ENCODE measurements at places on chromosomes 2 and 18. TPM values are rescaled to one million over a fixed set of nuclear protein-coding genes. Genes with fewer than 3 reads are reported as not detected.

DNA sequence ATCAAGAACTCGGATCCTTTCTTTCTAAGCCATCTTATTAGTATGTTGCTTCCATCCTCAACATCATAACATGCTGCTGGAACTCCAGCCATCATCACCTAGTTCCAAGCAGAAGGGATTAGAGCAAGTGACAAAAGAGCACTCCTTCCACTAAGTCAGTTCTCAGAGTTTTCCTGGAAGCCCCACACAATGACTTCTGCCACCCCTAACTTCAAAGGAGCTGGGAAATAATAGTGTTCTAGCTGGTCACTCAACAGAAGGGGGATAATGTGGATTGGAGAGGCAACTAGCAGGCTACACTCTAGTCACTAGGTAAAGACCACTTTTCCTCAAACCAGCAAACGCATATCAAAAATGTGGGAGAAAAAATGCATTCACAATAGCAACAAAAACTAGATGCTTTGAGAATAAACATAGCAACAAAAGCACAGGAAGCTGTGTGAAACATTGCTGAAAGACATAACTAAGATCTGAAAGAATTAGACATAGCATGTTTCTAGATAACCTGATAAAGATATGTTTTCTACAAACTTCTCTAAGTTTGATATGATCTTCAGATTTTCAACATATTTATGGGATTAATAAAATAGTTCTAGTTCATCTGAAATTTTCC lies 39.5 kb downstream of the COX7A2L start:
- no peak for DNase-seq

SCTR gene
- not detected for total RNA-seq

- no peak for DNase-seq
Observed at GRCh38 chr2:160753960-160754359, 260.4 kb upstream of the RBMS1 start.

REG3A gene
- total RNA-seq = not detected

TNFAIP6 gene
- total RNA-seq = 4.2 TPM

DNA sequence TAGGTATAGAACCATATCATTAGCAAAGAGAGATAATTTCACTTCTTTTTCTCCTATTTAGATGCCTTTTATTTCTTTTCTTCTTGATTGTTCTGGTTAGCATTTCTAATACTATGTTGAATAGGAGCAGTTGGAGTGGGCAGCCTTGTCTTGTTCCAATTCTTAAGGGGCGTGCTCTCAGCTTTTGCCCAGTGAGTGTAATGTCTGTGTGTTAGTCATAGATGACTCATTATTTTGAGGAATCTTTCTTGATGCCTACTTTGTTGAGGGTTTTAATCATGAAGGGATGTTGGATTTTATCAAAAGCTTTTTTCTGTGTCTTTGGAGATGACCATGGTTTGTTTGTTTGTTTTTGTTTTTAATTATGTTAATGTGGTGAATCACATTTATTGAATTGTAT lies 1453.1 kb upstream of the SLC39A10 start:
- DNase-seq = no peak

GRCh38 chr2:166239548-166239947 lies 111.7 kb upstream of the SCN1A start:
- no peak for DNase-seq

GRCh38 chr18:66603941-66604627 lies at the start of gene CDH19:
Gene CDH19, minus strand, starts transcription at chr18:66604090. Its CDS starts 31,886 bp downstream, at chr18:66572204.
- no peak for DNase-seq

GRCh38 chr2:18790509-18791171 lies 201.3 kb upstream of the NT5C1B start:
- no peak for DNase-seq

NPC1 gene
- 48.2 TPM for total RNA-seq

DNA sequence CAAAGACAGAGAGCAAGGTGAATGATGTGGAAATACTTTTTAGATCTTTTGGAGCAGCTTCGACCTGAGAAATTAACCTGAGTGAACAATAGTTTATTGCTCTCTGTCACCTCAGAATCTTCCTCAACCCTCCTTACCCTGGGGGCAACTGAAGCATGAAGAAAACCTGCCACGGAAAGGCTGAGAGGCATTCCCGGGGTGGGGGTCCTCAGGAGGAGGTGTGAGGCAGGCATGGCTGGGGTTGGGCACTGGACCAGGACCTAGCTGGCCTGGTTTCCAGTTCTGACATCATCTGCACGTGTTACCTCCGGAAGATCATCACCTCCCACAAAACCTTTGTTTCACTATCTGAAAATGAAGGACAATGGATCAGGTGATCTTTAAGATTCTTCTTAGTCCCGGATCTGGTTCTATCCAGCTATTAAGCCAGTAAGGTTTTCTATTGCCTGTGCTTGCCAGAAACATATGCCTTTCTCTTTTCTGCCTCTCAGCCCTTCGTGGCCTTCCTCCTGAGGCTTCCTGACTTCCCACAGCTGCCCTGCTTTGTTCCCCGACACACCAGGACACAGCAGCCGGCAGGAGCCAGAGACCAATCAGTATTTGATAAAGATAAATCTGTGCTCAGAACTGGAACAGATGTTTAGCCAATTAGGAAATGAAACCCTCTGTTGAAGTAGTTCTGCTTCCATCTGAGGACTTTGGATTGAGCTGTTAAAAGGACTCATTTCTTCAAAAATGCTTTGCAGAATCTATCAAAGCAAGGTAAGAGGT lies 232.5 kb downstream of the TDRD15 start:
- no peak for DNase-seq

- DNase-seq = no peak
Observed at GRCh38 chr2:1661891-1662605, 82.3 kb downstream of the PXDN start.

DNA sequence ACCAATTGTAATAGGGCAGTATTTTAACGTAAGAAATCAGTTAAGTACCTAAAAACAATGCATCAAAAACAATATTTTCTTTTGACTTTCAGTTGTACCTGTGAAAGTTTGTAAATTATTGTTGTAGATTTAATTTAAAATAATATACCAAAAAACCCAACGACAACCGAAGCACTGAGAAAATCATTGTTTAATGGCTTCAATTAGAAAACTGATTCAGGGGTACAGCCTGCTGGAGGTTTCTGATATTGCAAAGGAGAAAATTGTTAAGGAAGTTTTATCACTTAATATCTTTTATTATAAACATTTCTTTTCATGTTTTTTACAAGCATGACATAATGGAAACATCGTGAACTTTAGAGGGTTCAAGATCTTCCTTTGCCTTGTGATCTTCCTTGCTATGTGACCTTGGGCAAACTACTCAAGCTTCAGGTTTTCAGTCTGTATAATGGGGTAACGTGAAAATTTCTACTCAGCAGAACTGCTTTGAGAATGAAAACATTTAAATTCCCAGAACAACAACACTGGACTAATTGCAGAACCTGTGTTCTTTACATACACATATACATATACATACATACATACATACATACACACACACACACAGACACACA lies 76.3 kb upstream of the GLS start:
- DNase-seq = no peak

- no peak for DNase-seq
Observed at GRCh38 chr2:24984912-24985311, 13.2 kb upstream of the DNAJC27 start.

FAM237A gene
- total RNA-seq = not detected

- DNase-seq = no peak
Observed at GRCh38 chr2:63050334-63051041, at the start of gene OTX1. Gene OTX1, plus strand, starts transcription at chr2:63050830. Its CDS starts 2,161 bp downstream, at chr2:63052991.

- DNase-seq = no peak
Observed at GRCh38 chr2:157625296-157625695, 3.4 kb downstream of the ACVR1C start.

GRCh38 chr2:205895981-205896655 lies 189.9 kb downstream of the INO80D start:
- DNase-seq = no peak

GRCh38 chr2:224849264-224849663 lies 133.1 kb upstream of the CCDC195 start:
- DNase-seq = no peak

SLC16A14 gene
- total RNA-seq = 4.9 TPM

COLEC12 gene
- 17.8 TPM for total RNA-seq

DNA sequence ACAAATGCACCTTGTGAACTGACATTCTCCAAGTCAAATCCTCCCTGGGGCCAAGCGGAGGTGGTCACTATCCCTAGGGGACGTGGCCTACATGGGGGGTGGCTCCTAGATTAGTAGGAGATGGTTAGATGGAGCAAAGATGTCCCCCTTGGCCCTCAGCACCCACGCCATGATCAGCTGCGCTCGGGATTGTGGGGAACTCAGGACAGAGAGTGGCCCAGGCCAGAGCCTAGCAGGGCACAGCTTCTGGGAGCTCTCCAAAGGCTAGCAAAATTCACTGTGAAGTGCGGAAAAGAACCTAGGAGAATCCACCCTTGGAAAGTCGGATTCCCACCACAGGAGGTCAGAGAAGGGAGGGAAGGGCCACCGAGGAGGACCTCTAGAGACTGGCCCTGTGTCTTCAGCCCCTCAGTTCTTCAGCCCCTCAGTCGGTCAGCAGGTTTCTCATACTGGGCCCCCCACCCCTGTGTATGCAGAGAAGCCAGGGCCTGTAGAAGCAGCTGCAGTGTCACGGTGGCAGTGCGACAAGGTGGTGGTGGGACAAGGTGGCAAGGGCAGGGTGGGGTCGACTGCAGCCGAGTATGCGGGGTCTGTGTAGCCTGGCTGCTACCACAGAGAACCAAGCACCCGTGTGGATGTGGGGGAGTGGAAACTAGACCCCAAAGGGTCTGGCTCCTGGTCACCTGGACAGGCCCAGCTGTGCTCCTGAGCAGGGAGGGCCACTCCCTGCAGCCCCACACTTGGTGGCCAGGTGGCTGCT lies 18.4 kb downstream of the GPR55 start:
- peak; percentile 85 for DNase-seq

DNA sequence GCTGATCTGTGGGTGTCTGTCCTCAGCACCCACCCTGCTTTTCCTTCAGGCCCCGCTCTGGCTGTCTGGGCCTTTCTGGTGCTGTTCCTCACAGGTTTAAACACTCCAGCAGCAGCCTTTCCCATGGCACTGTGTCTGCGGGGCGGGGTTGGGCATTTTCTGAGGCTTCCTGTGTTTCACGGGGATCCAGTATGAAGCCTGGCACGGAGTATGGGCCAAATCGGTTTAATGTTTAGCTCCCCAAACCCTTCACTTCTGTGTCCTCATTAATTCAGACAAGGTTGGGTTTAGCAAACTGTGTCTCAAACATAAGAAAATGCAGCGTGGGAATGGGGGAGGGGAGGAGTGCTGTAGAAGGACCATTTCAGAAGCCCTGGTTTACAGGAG lies 44.9 kb downstream of the HPCAL1 start:
- DNase-seq = peak; percentile 30

DNA sequence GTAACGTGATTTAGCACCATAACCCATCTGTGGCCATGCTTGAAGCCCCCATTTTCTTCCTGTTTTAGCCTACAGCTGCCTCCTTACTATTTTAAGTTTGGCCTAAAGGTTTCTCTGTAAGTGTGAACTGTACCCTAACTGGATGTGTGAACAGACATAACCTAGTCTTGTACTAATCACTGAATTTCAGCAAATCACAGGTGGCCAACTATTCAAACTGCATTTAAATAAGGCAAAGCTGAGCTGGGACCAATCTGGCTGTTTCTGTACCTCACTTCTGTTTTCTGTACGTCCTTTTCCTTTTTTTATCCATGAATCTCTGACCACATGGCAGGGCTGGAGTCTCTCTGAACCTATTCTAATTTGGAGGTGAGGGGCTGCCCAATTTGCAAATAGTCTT lies 452.7 kb upstream of the HS6ST1 start:
- no peak for DNase-seq

GRCh38 chr2:171174075-171174474 lies 13.4 kb upstream of the TLK1 start:
- DNase-seq = no peak

DNA sequence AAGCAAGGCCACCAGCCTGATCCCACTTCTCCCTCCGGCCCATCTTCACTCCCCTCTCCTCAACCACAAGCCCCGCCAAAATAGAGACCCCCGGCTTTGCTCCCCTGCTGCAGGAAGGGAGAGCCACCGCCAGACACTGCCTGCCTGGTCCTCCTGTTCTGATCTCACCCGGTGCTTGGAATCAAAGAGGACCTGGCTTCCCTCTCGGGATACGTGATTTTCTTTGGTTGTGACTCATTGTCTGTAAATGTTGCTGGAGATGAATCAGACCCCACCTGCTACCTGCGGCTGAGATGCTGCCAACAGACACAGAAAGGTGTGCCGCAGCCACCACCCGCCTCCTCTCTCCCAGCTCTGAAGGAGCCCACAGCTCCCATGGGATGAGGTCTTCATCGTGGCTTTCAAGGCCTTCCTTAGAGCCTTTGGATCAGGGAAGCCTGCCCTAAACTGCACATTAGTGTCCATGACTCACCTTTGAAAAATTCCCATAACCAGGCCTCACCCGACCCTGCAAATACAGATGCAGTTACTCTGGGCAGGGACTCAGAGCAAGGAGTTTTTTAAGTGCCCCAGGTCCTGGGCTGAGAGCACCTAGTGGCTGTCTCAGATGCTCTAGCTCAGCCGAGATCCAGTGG lies 79.4 kb upstream of the ZNF532 start:
- no peak for DNase-seq

DNA sequence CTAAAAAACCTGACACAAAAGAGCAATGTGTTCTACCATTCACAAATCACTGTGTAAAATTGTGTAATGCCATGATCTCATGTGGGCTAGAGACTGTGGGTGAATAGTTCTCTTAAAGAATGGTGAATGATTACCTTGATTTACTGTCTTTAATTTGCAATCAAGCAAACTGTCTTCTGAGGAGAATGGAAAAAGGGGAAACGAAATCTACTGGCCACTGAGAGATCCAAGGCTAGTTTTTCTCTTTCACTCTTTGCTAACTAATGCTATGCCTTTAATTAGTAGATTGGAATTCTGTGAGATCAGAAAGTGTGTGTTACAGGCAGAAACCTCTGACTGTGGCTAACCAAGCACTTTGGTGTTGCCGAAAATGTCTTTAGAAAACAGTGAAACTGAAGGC lies 422.7 kb downstream of the TGIF1 start:
- no peak for DNase-seq

GRCh38 chr2:223053484-223054192 lies 1.6 kb downstream of the KCNE4 start:
- no peak for DNase-seq

HS6ST1 gene
- total RNA-seq = 30.0 TPM

TUBA3E gene
- total RNA-seq = not detected

- DNase-seq = no peak
Observed at GRCh38 chr2:197297772-197298318, 12.7 kb downstream of the ANKRD44 start.

DNA sequence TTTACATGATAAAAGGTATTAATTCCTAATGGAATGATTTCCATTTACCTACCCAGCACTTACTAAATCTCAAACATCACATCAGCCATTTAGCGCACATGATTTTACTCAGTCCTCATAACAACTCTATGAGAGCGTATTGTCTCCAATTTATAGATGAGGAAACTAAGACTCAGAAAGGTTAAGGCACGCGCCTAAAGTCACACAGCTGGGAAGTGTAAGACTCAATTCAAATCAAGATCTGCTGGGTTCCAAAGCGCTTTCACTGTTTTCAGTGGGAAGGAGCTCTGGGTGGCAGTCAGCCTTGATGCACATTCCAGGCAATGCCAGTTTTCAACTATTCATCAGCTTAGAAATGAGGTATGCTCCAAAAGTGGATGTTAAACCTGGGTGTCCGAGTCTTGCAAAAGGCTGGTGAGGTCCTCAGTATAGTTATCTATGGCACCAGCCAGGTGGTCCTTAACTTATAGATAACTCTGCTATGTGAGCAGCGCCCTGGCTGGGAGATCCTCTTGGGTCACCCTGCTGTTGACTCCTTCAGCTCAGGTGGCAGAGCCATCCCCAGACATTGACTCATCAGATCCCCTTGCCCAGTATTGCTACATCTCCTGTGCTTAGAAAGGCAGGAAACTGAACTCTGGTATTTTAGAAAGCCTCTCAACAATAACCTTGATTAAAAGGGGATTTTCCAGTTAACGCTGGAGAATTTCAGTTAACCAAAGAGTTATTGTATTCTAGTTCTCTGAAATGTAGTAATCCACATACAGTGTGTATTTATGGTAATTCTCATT lies 47.1 kb downstream of the SLC4A1AP start:
- DNase-seq = no peak

Data from chondrocyte (in vitro differentiated cells).